ENCODE measurements at places on chromosomes 6 and 20.

DNA sequence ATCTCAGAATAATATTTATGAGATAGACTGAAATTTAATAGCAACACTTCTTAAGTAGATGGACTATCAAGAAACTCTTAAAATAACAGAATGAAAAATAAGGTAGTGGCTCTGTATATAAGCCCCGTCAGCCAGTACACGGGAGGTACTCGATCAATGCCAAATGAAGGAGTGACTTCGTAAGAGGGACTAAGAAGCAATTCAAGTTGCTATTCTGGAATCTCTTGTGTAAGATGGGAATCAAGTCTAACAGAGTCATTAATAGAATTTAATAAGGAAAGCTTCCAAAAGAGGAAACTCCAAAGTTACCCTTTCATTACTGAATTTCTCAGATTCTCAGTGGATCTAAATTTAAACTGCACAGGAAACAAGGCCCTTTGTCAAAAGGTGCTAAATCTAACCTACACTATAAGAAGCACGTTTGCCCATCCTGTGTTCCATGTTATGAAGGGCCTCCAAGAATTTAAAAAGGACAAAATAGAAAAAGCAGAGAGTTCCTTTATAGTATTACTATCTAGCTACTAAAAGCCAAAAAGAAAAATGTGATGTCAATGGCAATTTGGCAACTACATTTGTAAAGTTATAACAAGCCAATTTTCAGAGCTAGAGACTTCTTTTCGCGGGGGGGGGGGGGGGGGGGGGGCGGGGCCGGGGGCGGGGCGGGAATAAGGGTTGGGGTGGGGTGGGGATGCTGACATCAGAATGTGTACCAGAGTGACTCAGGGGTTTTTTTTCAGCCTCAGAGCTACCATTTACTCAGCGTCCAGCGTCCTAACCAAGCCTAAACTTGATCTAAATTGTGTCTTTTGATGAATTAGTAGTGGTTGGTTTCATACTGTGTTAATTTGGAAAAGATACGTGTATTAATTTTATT, 200.6 kb downstream of the GMPR start:
- no peak for DNase-seq

DNA sequence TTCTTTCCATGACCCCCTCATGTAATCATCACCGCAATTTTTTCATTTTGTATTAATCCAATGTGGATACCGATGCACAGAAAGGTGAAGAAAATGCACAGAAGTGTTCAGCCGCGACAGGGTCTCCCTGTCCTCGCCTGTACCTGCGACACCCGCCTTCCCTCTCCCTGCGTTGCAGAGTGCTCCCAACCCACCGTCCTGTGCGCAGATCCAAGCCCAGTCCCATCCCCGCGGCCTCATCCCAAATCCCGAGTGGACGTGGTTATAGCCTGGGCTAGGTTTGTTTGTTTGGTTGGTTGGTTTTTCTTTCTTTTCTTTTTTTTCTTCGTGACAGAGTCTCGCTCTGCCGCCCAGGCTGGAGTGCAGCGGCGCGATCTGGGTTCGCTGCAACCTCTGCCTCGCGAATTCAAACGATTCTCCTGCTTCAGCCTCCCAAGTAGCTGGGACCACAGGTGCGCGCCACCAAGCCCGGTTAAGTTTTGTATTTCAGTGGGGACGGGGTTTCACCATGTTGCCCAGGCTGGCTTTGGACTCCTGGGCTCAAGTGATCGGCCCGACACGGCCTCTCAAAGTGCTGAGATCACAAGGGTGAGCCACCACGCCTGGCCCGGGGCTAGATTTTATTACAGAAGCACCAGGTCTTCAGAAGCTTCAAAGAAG, 536 bp upstream of the RAET1G start:
- DNase-seq, result no peak

GRCh38 chr6:42075159-42075838, 25.0 kb downstream of the TAF8 start:
- DNase-seq, result peak; percentile 57

GRCh38 chr6:25659633-25660368, 7.8 kb downstream of the SCGN start:
- DNase-seq, result no peak

DNA sequence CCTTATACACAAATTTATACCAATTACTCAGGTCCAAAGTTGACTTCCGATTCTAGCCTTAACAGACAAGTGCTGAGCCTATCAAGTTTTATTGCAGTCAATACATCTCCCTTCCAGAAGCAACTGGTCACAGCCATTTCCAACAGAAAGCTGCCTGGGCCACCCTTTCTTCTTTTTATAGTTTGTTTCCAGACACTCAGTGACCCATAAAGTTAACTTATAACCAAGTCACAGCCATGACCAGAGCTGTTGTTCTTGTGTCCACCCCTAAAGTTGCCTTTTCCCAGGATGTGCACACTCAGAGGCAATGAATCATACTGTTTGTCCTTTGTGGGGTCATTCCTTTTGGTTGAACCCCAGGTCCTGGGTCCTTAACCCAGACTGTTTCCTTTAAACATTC, 89.9 kb downstream of the CD83 start:
- DNase-seq, result no peak

- DNase-seq, result no peak
Observed at GRCh38 chr6:9272671-9273070, 837.3 kb upstream of the SLC35B3 start.

DNA sequence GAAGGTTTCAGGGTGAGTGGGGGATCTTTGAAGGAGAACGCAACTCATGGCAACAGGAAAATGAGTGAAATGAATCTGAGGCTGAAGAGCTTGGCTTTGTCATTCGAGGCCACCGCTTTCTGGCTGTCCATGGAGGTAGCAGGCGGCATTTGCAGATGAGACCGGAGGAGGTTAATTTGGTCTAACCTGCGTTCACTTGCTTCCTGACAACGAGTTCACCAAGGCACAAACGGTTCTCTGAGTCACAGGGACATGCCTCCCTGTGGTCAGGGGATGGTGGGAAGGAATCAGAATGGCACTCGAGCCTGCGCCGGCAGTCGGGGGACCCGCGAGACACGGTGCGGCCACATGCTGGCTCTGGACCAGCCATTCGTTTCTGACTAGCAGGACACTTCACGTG, 75.0 kb downstream of the IRF4 start:
- DNase-seq, result no peak

- no peak for DNase-seq
Observed at GRCh38 chr6:125815080-125815910, 24.5 kb downstream of the NCOA7 start.

- no peak for DNase-seq
Observed at GRCh38 chr20:40697541-40697940, 8.5 kb upstream of the MAFB start.

DNA sequence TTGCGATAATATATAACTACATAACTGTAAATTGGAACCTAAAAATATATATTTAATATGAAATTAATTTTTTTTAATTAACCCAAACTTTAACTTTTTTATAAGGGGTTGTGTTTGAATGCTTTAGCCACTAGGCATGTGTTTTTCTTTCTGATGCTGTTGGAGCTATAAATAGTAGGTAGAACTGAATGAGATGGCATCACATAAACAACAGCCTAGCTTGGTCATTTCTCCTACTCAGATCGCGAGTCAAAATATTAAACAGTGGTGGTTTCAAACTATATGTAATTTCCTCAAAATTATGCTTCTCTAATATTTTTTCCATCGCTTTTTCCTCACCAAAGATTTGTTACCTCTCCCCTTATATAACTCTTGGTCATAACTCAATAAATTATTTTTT, 243.2 kb downstream of the ARID1B start:
- DNase-seq, result no peak

DNA sequence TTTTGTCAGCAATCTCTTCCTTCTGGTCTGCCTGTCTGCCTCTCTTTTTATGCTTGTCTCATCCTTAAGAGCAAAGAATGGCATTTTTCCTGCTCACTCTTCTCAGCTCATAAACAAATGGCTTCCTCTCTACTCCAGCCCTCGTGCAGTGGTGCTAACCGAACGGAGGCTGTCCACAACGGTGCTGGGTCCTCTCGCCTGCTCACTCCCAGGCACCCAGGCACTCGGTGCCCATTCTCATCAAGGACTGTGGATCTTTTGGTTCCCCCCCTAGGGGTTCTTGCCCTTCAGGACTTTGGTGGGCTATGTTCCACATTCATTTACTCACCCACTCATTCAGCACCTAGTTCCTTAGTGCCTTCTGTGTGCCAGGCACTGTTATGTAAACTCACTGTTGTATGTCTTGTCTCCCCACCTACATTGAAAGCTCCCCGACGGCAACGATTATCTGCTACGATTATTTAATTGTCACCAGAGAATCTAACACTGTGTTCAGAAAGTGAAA, 113.9 kb downstream of the FYN start:
- DNase-seq, result no peak

DNA sequence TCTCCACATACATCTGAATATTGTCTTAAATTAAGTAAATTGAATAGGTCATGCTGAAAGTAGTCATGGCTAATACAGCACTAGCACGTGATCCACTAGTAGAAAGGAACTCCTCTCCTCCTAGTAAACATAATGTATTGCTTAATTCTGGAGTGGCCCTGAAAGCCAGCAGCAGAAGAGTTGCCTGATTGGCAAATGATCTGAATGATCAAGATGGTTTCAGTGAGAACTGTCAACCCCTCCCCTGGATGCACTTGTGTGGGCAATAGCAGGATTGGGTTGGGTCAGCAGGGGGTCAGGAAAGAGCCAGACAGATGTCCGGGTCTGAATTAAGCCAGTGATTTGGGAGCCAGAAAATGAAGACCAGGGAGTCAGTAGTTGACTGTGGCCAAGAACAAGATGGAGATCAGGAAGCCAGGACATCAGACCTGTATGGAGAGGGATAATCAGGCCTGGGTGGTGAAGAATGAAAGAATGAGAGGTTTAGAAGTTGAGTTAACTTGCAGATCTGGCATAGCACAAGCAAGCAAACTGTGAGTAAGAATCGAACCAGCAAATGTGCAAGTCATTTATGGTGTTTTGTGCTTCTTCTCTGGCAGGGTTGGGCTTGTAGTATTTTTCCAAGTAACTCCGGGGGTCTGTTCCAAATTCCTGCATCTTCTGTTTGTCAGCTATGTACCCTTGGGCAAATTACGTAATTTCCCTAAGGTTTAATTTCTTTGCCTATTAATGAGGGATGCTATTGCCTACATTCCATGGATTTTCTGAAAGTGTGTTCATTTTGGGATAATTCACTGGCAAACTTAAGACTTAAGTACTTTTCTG, 304.9 kb downstream of the CD109 start:
- no peak for DNase-seq

GRCh38 chr6:141303907-141304306, 828.8 kb upstream of the GJE1 start:
- DNase-seq, result no peak

DNA sequence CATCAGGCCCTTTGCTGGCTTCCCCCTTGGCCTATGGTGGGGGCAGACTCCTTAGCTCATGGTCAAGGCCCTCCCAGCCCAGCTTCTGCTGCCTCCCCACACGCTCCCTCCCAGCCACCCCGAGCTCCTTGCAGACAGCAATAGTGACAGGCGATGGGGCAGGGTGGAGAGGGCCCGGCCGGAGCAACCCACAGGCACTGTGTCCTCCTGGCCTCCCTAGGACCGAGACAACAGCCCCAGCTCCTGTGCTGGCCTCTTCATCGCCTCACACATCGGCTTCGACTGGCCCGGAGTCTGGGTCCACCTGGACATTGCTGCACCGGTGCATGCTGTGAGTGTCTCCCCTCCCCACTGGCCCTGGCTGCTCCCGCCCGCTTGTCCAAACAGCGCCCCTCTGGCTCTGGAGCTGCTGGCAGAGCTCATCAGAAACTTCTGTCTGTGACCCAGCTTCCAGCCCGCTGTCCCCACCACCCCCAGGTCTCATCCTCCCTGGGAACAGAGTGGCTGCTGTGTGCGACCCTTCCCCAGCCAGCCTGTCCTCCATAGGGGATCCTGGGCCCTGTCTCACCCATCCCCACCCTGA, 21.8 kb downstream of the NPEPL1 start:
- DNase-seq, result no peak

DNA sequence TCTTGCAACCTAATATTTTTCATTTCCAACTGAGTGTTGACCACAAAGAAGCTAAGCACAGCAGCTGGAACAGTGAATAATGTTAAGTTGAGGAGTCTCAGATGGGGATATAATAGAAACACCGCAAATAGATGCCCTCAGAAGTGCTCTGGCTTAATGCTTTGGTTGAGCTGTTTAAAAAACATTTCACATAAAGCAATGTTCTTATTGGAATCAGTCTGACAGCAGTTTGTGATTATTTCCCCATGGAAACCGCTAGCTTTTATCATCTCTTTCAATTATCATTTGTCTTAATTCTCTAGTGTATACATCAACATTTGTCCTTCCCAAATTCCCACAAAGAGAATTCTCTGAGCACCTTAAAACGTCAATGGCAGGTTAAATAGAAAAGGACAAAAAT, 30.8 kb downstream of the METTL24 start:
- no peak for DNase-seq

GRCh38 chr6:148323344-148323743, 19.3 kb upstream of the SASH1 start:
- no peak for DNase-seq

- DNase-seq, result no peak
Observed at GRCh38 chr6:20061952-20062351, 150.3 kb downstream of the MBOAT1 start.

GRCh38 chr6:20948556-20948955, 414.3 kb downstream of the CDKAL1 start:
- no peak for DNase-seq

GRCh38 chr6:99092461-99092860, 144.7 kb upstream of the FBXL4 start:
- no peak for DNase-seq

DNA sequence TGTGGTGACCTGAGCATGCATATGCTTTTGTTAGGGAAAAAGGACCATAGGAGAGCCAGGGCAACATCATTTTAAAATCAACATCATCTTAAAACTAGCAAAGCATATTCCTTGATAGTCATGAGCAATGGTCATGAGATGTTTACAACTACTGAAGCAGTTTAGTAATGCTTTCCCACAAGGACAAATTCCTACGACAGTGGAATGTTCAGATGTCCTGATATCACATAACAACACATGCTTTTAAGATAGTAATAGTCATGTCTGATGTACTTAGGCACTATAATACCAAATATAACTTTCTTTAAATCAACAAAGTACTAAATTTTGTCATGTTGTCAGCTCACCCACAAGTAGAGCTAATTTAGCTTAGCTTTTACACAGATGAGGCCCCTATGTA, 370.3 kb downstream of the HTR1B start:
- no peak for DNase-seq

DNA sequence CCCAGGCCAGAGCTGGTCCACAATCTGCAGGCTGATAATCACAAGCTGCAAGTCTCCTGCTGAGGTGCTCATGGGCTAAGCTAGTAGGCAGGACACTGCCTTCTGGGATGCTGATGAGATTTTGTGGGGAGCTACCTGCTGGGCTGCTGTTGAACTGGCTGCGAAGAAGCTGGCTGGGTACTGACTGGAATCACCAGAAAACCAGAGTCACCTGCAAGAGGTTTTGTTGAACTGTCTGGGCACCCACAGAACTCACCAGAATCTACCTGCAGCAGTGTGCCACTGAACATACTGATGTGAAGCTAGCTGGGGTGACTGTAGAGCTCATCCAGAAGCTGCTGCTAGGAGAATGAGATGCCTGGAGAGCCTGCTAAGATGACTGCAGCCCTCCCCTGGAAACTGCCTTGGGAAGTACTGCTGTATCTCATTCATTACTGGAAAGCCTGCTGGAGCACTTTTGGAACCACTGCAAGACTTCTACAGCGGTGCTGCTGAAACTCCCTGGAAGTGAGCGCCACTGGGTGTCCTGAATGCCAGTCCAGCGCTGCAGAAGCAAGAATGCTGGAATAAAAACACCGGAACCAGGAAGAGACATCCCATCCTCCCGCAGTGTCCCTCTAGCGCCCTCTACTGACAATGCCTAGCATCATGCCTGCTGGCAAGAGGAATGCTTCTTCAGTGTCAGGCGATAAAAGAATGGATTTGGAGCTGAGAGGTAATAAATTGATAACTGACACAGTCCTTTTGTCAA, 64.9 kb upstream of the ARHGAP18 start:
- DNase-seq, result peak; percentile 47

- DNase-seq, result no peak
Observed at GRCh38 chr6:138088326-138088762, 18.9 kb downstream of the PERP start.
